ENCODE measurements at places on chromosomes 7 and 10.

GRCh38 chr10:124708246-124708779, 35.9 kb downstream of the FAM53B start:
- DNase-seq, result no peak

- no peak for DNase-seq
Measured at GRCh38 chr10:132341781-132342180, 9.8 kb downstream of the LRRC27 start.

DNA sequence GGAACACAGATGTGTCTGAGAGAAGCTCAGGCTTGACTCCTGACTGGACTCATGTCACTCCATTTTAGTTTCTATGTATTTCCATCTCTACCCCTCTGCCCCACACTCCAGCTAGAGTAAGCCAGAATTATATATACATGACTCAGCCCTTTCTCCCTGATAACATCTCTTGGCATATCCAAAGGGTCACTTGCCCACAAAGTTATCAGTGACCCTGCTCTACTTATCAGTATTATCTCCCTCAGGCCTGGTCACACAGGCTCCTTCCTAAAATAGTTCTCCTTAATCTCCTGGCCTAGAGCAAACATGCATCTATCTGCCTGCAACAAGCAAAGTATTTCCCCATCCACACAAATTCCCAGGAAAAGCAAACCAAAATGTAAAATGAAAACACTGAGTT, 598.3 kb downstream of the SUGCT start:
- DNase-seq, result no peak

GRCh38 chr7:36261019-36261754, 108.1 kb downstream of the EEPD1 start:
- DNase-seq, result no peak

DNA sequence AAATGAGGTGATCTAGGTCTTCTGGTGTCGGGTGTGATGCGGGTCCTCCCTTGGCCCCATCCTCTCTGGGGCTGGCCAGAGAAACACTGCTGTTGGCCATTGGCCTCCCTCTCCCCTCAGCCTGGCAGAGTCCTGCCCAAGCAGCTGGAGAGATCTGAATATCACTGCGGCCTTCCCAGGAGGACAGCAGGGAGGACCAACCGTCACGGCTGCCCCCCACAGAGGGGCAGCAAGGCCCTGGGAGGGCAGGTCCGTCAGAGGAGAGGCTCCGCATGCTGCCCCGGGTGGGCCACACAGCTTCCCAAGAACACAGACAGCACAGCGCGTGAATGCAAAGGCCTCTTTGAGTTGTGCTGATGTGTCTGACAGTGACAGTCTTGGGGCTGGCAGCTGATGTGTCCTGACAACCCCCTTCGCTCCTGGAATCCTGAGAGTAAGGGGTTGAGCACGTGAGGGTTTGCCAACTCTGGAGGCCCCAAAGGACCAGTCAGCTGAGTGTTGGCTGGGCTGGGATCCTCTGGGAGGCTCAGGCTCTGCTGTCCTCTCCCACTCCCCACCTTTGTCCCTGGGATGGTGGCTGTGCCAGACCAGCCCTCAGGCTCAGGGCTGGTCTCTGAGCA, 132.5 kb upstream of the UNC5B start:
- no peak for DNase-seq

All from stimulated activated CD4-positive, alpha-beta T cell treated with anti-CD3 and anti-CD28 coated beads, Interleukin-4, amount 100 ng/mL, for 24 hours (primary cell).